Foreskin keratinocyte (primary cell): ENCODE measurements at places on chromosomes 5 and 9.
A peak's percentile ranks its signal among the peaks of the same experiment; 100 is the strongest.

- no peak for DNase-seq
Measured at GRCh38 chr9:16545639-16546038, 324.8 kb downstream of the BNC2 start.

GRCh38 chr5:142421621-142422397 lies 97.0 kb upstream of the SPRY4 start:
- peak; percentile 29 for DNase-seq

GRCh38 chr5:145737578-145737977 lies 97.6 kb downstream of the PRELID2 start:
- no peak for DNase-seq

- DNase-seq: no peak
Measured at GRCh38 chr5:143583409-143583808, 179.9 kb upstream of the NR3C1 start.

DNA sequence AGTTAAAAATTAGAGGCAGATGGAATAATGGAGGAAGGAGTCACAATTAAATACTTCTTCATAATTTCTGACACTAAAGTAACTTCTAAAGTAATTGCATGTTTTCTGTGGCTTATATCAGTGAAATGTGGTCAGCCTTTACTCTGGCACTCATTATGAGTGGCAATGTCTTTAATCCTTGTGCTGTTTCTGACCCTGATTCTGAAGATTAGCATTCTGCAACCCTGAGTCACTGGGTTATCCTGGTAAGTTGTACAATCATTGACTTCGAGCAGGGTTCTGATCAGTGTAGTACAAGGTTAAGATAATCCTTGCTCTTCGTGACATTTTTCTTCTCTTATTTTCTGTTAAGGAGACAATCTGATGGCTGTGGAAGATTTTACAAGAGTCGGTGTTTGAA lies 379.4 kb upstream of the RORB start:
- no peak for DNase-seq

DNA sequence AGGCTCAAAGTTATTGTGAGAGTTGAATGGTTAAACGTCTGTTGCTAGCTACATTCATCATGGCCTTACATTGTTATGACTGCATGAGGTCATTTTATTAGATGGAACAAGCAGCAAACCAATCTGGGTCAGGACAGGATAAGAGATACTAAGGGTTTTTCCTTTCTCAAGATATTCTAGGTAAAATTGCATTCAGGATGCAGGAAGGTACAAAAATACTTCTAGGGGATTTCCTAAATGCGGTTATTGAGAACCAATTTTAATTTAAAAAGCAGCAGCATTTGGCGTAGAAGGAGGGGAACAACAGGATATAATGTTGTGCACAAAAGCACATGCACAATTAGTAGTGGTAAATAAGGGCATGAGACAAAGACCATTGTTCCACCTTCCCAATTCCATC lies 39.2 kb upstream of the LURAP1L start:
- no peak for DNase-seq

DNA sequence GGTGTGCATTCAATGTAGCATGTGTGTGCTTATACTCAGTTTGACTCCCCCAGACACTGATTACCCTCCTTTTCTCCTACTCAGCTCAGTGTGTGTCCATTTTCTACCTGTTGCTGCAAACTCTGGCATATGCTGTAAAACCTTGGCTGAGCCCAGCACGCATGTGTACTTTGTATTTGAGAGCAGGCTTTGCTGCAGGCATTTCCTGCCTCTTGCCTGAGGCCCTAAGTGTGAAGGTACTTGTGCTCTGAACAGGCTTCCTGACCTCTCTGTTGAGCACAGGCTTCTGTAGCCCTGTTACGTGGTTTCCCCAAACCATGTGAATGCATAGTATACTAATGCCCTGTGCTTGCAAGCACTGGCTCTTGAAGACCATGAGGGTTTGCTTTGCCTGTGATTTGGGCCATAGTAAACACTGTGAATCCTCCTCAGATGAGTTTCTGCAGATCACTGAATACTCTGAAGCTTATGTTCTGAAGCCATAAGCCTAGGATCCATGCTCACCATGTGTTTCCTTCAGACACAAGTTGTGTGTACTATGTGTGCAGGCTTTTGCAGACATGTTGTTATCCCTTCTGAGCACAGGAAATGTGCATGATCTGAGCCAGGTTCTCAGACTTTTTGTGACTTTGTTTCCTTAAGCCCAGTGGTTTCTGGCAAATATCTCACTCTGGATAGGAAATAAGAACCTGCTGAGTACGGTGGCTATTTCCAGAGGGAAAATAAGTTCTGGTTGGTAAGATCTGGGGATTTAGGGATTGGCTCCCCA lies 124.9 kb upstream of the RUSC2 start:
- no peak for DNase-seq

- no peak for DNase-seq
Measured at GRCh38 chr9:9492506-9492905, 1120.3 kb downstream of the PTPRD start.

- DNase-seq: no peak
Measured at GRCh38 chr9:117365438-117365837, 49.4 kb downstream of the ASTN2 start.

GRCh38 chr9:109721001-109721400 lies 59.0 kb upstream of the PALM2AKAP2 start:
- DNase-seq: no peak

DNA sequence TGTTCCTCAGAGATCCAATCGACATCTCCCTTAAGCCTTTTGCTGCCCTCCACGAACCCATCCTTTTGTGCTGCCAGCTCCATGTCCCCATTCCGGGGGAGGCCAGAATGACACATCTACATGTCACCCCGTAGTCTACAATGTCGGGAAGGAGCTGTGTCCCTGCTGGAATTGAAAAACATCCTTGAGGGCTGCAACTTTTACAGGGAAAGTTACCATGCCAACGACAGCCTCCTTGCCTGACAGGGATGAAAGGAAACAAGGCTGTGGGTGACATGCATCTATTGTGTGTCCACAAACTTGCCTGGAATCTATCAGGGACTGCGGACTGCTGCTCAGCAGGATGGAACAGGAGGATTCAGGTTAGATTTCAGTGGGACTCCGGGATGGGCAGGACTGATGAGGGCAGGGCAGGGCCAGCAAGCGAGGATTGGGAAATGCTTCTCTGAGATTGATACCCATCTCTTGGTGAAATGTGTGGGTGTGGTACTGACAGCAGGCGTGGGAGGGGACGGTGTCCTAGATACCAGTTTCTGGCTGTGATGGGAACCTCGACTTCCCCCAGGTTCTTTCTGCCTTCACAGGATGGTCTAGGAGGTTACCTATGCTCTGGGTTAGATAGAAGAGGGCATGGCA lies 25.5 kb downstream of the EGR1 start:
- DNase-seq: no peak

DNA sequence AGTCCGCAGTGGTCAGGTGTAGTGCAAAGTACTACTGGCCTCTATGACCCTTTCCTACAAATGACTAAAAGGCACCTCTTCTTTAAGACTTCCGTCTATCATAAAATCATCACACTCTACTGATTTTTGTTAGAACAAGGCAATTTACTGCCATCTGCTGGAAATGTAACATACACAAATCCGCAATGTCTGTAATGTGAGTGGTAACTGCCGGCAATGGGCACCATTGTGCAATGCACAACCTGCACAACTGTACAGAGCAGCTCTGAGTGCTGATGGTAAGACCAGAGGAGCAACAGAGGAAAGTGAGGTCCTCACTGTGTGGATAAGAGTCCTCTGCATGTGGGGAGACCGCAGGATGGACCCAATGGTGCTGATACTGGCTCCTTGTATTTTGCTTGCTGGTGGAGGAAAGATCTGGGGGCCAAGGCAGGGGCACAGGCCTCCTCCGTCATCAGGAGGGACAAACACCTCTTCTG lies 103.7 kb downstream of the ATPSCKMT start:
- DNase-seq: peak; percentile 40

GRCh38 chr5:119393746-119394145 lies 37.9 kb downstream of the TNFAIP8 start:
- DNase-seq: no peak

GRCh38 chr5:149182241-149182640 lies 40.9 kb downstream of the ABLIM3 start:
- DNase-seq: no peak
